AG08396 (cell line): ENCODE measurements at places on chromosomes 3 and 15.

DNA sequence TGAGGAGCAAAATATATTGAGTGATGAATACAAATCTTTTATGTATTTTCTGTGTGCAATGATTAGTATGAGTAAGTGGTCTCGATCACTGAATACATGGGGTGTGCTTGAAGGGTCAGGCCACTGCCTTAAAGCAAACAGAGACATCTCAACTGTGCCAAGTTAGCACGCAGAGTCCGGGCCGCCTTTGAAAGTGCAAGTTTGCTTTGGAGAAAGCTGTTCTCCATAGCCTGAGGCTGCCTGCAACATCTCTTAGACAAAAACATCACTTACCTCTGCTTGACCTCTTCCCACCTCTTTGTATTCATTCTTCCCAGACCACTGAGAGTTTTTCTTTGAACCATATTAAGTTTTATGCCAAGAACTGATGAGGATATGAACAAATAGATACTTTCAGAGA lies 267.0 kb downstream of the ZBTB20 start:
- no peak for DNase-seq

GRCh38 chr3:181316482-181316881 lies 326.9 kb upstream of the DNAJC19 start:
- no peak for DNase-seq

GRCh38 chr3:146139586-146140110 lies 21.3 kb downstream of the PLOD2 start:
- DNase-seq = no peak

DNA sequence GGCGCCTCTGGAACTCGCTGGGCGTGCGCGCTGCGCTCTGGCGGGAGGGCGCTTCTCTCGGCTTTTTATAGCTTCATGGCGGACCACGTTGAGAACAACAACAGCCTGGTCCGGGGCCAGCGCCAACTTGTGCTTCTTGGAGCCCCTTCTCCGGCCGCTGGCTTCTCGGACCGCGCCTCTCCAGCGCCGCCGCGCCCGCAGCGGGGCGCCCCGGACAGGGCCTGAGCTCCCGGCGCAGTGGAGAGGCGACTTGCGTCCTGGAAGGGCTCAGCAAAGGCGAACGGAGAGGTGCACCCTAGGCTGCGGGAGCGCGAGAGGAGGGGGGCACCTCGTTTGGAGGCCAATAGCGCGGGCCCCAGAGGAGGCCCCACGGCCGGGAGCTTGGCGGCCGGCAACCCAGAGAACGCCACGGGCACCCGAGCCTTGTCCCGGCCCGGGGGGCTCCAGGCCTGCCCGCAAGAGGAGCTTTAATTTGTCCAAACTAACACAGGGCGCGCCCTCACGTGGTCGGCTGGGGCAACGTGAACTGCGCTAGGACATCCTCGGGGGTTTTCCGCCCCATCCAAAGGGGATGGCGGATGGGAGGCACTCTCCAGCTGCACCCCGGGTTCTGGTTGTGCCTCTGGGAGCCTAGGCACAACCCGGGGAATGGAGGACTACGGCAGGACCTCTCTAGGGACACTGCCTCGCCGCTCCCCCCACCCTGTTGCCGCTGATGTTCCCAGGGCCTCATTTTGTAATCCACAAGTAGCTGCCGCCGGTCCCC lies 37.8 kb downstream of the HMCES start:
- peak; percentile 91 for DNase-seq

DNA sequence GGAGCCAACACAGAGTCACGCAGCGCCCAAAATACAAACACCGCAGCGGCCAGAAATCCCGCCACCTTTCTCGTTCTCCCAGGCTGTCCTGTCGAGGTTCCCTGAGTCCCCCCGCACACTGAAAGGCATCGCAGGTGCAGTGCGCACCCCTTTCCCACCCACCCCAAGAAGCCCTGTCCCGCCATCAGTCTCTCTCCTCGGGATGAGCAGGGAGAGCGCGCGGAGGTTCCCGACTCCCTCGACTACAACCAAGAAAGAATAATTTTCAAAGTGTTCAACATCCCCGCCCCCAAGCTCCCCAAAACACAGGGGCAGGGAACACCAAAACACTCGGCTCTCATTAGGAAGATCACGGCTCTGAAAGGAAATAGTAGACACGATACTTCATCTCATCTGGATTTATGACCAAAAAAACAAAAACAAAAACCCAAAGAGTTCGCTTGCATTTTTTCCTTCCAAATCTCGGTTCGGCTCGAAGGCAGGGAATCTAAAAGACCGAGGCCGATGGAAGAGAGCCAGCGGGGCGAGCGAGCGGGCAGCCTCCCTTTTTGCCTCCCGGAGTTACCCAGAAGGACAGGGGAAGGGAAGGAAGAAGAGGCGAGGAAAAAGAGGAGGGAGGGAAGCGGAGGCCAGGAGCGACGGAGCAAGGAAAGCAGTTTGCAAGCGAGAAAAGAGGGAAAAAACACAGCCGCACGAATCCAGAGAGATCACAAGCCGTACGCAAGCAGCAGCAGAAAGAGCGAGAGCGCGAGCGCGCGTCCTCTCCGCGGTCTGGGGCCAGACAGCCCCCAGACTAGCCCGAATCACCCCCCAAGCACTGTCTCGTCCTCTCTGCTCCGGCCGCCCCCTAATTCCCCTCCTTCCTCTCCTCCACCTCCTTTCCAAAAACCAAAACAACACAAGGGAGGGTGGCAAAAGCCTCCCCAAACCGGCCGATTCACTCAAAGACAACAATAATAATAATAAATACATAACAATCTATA lies 808 bp downstream of the BCL6 start:
- peak; percentile 31 for DNase-seq

DNA sequence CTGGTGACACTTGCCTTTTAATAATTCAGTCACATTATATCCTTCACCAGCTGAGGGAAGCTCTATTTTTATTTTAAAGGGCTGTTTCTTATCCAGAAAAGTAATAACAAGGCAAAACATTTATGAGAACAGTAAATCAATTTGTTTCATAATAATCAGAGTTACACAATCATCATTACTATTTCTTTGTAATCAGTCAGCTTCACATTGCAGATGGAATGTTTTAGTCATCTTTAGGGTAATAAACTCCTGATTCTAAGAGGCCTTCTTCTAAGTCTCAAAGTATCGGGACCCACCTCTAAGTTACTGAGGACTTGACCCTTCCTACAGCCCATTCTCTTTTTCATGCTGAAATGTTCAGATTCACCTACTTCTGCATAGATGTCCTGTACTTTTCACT lies 298.3 kb upstream of the TGFBR2 start:
- DNase-seq = no peak

DNA sequence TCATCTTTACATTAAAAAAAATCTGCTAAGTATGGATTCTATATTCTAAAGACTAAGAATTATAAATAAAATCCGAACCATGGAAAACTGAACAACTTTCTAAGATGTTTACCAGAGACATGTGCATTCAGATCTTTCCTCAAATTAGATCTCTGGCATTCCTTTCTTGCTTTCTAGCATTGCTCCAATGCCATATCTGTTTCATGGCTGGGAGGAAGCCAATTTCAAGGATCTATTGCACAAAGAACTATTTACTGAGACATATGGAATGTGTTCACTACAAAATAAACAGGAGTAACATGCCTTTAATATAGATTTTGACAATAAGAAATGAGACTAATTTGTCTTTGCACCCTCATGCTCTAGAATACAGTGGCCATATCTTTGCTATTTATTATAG lies 45.1 kb upstream of the NANOGP8 start:
- DNase-seq = no peak

DNA sequence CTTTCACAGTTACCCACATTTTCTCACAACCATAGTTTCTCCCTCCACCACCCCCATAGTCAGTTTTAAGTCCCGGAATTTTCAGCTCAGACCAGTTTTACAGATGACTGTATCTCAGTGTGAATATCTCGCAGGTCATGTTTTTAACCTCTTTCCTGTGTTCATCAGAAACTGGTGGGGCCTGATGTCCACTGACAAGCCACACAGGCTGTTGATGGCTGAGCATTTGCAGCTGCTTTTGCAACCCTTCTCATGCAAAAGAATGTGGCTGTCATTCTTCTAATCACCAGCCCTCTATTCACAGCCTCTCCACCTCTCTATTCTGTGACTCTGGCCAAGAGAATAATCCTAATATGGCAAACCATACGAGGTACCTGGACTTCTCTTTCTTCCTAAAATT lies 8.5 kb downstream of the GYG1 start:
- DNase-seq = peak; percentile 23

- DNase-seq = no peak
Observed at GRCh38 chr3:25897019-25897418, 107.1 kb downstream of the OXSM start.

DNA sequence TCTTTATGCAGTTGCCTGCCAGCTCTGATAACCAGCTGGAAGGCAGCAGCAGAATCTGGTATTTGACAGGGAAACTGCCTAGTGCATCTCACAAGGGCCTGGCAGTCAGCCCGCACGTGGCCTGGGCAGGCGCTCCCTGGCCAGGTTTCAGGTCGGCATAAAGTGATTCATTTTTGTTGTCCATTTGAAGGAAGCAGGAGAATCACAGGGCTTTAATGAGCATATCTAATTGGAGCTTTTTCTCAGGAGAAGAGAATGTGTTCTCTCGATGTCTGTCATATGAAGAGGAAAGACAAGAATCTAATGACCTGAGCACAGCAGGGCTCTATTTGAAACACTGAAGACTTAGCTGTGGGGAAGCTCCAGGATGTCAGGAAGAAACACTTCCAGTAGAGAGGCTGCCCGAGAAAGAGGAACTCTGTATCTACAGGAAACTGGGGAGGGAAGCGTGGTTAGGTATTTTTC lies 98.8 kb upstream of the MB21D2 start:
- DNase-seq = no peak

GRCh38 chr3:15310491-15311370 lies 21.7 kb downstream of the SH3BP5 start:
- peak; percentile 27 for DNase-seq

GRCh38 chr3:145857956-145858355 lies 303.0 kb downstream of the PLOD2 start:
- no peak for DNase-seq

DNA sequence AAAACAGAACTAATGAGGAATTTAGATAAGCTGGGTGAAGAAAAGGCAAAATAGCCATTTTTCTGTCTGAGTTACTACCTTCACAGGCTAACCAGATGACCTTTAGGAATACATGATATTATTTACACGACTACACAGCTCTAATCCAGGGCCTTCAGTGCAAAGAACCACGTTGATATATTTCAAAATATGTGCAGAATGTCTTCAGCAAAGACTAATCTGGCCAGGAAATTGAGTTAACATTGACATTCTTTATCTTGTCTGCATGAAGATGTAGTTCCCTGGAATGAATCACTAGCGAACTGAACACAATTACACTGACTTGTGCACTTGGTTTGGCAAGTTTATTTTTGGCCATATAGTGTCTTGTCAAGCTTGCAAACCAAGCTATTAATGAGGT lies 41.5 kb downstream of the PDHB start:
- DNase-seq = no peak

- no peak for DNase-seq
Observed at GRCh38 chr3:12994357-12994606, 78.9 kb downstream of the IQSEC1 start.

DNA sequence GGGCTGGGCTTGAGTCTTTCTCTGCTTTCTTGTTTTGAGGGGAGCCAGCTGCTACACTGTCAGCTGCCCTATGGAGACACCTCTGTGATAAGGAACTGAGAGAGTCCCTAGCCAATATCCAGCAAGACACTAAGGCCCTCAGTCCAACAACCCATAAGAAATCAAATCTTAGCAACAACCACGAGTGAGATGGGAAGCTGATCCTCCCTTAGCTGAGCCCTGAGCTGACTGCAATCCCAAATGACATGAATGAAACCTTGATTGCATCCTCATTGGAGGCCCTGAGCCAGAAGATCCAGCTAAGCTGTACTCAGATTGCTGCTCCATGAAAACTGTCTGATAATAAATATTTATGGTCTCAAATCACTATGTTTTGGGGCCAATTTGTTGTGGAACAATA lies 302.1 kb upstream of the MME start:
- DNase-seq = no peak

- DNase-seq = no peak
Observed at GRCh38 chr15:63915209-63915872, 81.6 kb upstream of the HERC1 start.

- no peak for DNase-seq
Observed at GRCh38 chr3:177035676-177036075, 161.6 kb downstream of the TBL1XR1 start.

DNA sequence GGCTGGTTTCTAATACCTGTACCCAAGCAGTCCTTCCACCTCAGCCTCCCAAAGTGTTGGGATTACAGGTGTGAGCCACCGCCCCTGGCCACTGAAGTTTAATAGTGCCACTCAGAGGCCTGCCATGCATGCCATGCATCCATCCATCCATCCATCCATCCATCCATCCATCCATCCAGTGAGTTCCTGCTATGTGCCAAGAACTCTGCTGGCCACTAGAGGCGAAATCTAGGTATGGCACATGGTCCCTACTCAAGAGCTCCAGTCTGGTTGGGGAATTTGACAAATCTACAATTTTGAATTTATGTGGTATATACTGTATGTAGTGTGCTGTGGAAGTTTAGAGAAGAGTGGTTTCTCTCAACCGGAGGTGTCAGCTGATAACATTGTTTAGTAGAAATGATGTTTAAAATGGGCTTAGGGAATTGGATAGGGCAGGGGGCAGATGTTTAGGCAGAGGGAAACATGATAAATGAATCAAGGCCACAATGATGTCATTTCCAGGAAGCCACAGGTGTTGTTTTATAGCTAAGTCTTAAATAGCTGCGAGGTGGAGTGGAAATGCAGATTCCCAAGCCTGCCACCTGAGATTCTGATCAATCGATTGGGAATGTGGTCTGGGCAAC lies 384.4 kb upstream of the C2CD4B start:
- no peak for DNase-seq

GRCh38 chr3:179156170-179156569 lies 8.0 kb downstream of the PIK3CA start:
- no peak for DNase-seq

- DNase-seq = no peak
Observed at GRCh38 chr15:78679089-78679511, 38.1 kb upstream of the CHRNB4 start.

DNA sequence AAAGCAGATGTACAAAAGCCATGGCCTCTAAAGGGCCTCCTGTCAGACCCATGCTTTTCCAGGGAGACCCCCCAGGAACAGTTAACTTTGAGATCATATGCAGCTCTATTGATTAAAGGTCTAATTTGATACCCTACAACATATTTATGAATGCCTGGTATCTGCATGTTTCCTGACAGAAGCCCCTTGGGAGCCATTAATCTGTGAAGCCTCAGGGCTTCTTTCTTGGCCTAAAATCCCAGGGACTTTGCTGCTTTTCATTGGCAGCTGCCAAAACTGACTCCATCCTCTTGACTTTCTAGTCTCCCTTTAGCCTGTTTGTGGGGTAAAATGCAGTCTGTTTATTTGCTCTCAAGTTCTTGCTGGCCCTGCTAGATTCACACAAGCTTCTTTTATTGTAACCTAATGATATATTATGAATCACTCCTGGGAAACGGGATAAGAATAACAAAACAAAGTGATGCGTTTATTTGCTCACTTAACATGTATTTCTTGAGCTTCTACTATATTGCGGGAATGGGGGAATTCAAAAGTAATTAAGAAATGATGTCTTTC lies 257.0 kb downstream of the LSAMP start:
- DNase-seq = no peak

GRCh38 chr15:32676169-32676568 lies 34.7 kb downstream of the SCG5 start:
- no peak for DNase-seq
